ENCODE measurements at places on chromosomes 11 and 22.

DNA sequence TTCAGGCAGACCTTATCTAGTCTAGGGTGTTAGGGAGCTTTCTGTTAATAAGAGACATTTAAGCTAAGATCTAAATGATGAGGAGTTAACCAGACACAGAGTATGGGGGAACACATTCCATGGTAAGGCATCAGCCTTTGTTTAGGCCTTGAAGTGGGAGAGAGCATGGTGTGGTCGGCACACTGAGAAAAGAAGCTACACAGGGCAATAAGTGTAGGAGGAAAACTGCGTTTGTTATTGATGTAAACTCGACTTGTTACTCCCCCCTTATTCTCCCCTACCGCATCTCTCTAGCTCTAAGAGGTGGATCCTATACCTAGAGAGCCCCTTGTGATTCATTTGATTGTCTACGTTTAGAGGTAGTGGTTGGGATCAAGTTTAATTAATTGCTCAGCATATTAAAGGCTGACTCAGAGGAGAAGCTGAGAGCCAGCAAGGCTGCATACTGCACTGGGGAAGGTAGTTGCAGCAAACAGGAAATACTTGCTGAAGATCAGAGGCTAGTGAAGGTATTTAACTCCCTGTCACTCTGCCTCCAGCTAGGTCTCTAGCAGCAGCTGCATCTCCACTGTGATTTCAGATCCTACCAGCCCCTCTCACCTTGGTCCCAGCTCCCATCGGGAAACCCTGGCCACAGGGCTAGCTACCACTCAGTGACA lies 86.8 kb upstream of the TEAD1 start:
- DNase-seq, result no peak

DNA sequence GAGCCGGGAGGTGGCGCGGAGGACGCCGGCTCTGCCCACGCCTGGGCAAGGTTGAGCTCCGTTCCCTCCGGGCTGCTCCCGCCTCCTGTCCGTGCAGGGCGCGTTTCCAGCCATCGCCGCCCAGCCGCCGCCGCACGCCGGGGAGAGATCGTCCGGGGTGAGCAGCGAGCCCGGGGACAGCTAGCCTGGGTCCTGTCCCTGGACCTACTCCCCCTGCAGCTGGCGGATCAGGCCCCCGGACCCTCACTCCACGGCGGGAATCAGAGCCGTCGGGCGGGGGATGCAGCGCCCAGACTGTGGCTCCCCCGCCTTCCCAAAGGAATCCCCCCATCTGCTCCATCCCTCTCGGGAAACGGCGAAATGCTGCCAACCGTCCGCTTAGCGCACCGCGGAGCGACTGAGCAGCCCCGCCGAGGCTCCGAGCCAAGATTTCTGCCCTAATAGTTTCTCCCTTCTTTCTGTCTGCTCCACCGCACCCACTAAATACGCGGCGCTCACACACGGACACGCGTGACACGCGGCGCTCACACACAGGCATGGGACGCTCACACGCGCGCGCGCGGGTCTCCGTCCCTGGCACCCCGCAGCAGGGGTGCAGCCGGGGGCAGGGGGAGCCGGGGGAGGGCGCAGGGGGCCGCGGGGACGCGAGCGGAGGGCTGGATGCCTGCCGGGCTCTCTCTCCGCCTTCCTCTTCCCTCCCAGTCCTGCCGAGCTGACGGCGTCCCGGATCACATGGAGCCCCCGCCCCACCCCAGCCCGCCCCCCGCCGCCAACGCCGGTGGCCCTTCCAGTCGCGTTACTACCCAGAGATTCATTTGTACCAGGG lies at the start of gene KCNJ5:
Gene KCNJ5 (plus strand): TSS at position 814 of the 826 bp plus-strand sequence. CDS start 19,918 bp downstream, outside the sequence.
- DNase-seq, result no peak

- no peak for DNase-seq
Observed at GRCh38 chr22:19865141-19865829, 10.6 kb upstream of the GNB1L start.

GRCh38 chr22:47034905-47035419 lies 272.5 kb downstream of the TBC1D22A start:
- DNase-seq, result no peak

DNA sequence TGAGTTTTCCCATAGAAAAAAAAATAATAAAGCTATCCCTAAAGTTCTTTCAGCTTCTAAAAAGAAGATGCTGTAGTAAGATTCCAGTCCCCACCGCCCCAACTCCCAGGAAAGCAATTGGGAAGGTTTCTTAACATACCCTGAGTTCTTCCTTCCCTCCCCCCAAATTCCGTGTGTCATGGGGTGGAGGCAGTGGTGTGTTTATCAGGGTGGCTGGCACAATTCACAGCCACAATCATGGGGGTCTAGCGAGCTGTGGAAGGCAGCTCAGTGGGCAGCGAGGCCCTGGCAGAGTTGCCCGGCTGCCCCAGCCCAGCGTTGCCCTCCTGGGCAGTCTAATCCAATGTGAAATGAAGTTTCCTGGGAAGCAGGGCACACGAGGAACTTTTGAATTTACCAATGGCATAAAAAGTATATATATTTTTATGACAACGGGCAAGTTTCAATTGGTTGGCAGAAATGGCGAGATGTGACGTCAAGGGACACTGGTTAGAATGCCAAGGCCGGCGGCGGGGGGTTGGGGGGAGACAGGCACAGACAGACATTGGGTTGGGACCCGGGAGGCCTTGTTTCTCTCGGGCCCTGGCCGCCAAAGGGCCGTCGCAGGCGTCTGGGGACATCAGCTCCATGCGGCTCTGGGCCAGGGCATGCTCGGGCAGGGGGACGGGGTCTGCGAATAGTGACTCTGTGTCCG lies 80.7 kb upstream of the PPARA start:
- peak; percentile 78 for DNase-seq

DNA sequence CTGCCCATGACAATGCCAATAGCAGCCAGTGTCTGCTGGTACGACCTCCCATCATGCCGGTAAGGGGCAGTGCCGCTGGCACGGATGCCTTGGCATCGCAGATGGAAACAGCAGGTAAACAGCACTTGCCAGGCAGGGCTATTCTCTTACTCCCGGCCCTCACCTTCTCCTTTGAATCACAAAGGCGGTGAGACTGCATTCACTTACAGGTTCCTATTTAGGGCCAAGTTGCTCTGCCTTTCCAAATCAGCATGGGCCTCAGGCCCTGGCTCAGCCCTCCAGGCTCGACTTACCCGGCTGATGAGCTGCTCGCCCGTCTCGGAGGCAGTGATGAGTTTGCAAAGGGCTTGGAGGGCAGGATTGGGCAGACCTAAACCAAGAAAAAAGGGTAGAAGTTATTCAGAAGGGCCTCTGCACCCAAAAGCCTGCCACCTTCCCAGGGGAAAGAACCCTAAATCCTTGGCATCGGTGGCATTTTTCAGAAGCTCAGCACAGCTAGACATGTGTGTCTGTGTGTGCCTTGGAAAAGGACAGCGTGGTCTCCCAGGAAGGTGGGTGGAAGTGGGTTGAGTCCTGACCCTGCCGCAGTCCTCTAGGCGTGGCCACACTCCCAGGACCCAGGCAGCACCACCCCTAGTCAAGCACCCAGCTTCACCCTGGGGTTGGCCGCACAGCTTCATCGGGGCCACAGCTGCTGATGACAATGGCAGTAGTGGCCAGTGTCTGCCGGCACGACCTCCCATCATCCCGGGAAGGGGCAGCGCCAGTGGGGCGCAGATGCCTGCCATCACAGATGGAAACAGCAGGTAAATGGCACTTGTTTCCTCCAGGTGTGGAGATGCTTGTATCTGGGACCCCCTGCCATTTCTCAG lies 73.5 kb upstream of the PITPNB start:
- no peak for DNase-seq

- DNase-seq, result no peak
Observed at GRCh38 chr22:35375031-35375430, 5.9 kb upstream of the HMOX1 start.

GRCh38 chr11:66280428-66280827 lies 2.5 kb downstream of the CNIH2 start:
- DNase-seq, result no peak

DNA sequence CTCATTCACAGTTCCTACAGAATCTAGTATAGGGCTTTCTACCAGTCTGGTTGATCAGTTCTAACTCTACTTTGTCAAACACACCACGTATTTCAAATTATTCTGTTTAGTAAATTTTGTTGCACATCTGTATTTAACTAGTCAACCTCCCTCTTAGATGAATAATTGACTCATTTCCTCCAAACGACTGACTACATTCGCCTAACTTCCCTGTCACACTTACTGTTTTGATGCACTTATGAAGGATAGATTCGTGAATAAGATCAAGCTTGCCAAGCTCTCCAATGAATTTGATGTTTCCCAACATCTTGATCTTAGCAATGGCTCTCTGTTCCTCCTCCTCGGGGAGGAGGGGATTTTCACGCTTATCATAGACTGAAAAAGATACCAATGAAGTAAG lies 5.0 kb downstream of the EIF4G2 start:
- DNase-seq, result no peak

DNA sequence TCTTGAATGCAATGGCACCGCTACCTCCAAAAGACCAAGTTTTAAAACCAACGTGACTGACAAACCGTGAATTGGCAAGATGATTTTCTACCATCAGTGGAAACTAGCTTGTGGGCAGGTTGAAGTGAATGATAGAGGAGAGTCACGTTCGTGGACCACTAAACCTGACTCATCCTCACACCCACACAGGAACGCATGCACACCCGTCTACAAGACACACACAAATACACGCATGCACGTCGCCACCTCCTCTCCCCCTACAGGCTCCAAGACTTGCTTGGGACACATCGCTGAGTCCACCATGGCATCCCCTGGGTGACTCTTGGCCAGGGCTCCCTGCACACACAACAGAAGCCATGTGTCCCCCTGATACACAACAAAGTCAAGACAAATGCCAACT lies 14.4 kb downstream of the TMPRSS6 start:
- no peak for DNase-seq

DNA sequence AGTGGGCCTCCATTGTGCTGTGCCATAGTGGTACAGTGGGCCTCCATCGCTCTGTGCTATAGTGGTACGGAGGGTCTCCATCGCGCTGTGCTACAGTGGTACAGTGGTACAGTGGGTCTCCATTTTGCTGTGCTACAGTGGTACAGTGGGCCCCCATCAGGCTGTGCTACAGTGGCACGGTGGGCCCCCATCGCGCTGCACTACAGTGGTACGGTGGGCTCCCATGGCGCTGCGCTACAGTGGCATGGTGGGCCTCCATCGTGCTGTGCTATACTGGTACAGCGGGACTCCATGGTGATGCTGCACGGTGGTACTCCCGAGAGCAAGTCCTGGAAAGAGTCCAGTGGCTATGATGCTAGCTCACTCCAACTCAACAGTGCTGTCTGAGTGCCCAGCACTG lies 51.8 kb downstream of the SCUBE1 start:
- no peak for DNase-seq

DNA sequence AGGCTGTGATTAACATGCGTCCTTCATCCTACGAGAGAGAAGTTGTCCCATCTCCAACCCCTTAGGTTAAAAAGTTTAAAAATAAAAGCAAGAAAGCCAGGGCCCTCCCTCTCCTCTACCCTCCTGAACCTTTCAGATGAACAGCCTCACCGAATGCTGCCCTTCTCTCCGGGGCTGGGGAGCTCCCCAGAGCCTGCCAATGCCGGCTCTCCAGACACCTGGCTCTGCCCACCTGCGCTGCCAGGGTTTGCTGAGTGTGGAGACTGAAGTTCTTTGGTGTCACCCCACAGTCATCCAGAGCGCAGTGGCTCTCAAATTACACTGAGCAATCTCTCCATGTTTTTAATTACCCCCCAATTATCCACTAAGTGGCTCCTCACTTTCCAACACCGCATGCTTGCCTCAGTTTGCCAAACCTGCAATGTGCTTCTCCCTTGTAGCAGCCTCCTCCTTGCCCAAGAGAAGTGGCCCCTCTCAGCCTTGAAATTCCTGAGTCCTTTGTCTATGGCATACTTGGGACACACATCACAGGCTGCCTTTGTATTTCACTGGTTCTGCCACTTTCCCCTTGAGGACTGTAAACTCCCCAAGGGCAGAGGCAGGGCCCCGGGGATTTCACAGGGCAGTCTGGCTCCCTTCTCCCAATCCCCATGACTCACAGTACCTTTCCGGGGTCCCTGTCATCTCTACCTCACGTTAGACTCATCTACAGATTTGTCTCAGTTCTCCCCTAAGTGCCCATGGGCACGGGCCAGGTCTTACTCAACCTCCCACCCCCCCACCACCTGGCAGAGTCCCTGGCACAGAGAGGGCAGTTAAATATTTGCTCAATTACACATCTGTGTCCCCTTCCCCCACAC lies 2.0 kb downstream of the MYH9 start:
- DNase-seq, result no peak

- no peak for DNase-seq
Observed at GRCh38 chr11:134360050-134360835, 28.5 kb downstream of the GLB1L2 start.

GRCh38 chr11:13152736-13153541 lies 124.7 kb upstream of the BMAL1 start:
- no peak for DNase-seq
